ENCODE measurements at places on chromosomes 2 and 18.
A peak's percentile ranks its signal among the peaks of the same experiment; 100 is the strongest.

DNA sequence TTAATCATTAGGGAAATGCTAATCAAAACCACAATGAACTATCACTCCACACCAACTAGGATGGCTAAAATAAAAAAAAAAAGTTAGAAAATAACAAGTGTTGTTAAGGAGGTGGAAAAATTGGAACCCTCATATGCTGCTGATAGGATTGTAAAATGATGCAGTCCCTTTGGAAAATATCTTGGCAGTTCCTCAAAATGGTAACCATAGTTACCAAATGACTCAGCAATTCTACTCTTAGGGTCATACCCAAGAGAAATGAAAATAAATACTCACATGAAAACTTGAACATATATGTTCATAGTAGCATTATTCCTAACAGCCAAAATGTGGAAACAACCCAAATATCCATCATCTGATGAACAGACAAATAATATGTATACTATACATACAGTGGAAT lies 15.7 kb upstream of the ACVR2A start:
- DNase-seq = no peak

GRCh38 chr2:74199871-74200305 lies 1.5 kb downstream of the MTHFD2 start:
- DNase-seq = no peak

DNA sequence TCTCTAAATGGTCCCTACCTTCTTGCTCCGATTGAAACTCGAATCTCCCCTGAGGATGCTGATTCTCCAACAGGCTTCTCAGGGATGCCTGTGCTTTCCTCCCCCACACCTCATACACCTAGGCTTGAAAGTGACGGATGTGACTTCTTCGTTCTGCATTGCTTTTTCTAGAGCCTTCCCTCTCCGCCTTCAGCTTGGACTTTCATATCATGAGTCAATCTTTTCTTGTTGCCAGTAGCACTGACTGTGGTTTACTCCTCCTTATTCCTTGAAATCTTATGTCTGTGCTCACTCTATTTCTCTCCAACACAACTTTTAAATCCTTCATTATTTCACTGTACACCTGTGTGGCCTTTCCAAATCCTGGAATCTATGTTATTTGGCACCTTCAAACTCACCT lies 451.4 kb downstream of the TMX3 start:
- no peak for DNase-seq

GRCh38 chr2:158782616-158783015 lies 12.5 kb upstream of the DAPL1 start:
- no peak for DNase-seq

- no peak for DNase-seq
Measured at GRCh38 chr2:30433541-30434299, 13.3 kb upstream of the LCLAT1 start.

GRCh38 chr18:51346404-51346803 lies 148.9 kb upstream of the MEX3C start:
- DNase-seq = no peak

DNA sequence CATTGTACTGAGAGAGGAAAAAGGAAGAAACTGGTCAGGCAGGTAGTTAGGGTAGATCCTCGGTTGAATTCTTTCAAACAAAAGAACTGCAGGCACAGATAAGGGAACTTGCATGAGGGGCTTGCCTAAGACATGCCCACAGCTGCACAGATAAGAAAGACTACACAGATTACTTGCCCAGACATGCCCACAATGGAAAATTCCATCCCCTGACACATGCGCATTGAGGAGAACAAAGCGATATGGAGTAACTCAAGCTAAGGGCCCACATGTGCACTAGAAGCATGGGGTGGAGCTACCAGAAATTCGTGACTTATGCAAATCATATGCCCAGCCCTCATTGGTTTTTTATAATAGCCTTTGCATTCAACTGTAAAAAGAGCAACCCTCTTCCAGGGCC lies 181.3 kb upstream of the ZNF521 start:
- DNase-seq = no peak

GRCh38 chr2:32264422-32265105 lies at the start of gene NLRC4:
Gene NLRC4 (minus strand): TSS chr2:32264886. CDS start chr2:32256775, 8,111 bp downstream.
- no peak for DNase-seq

DNA sequence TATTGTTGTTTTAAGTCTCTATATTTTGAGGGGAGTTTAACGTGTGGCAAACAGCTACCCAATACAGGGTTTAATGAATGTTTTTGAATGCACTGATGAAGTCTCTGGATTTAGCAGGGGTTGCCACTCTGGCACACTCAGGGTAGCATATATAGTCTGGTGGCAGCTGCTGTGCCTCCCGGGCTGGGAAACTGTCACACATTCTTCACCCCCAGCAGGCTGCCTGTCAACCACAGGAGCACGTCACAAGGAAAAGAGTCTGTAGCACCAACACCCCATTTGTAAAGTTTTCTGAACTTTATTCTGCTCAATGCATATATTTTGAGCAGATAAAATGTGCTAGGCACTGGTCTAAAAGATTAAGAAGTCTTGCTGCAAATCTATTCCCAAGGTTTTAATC lies 39.3 kb downstream of the NGEF start:
- no peak for DNase-seq

DNA sequence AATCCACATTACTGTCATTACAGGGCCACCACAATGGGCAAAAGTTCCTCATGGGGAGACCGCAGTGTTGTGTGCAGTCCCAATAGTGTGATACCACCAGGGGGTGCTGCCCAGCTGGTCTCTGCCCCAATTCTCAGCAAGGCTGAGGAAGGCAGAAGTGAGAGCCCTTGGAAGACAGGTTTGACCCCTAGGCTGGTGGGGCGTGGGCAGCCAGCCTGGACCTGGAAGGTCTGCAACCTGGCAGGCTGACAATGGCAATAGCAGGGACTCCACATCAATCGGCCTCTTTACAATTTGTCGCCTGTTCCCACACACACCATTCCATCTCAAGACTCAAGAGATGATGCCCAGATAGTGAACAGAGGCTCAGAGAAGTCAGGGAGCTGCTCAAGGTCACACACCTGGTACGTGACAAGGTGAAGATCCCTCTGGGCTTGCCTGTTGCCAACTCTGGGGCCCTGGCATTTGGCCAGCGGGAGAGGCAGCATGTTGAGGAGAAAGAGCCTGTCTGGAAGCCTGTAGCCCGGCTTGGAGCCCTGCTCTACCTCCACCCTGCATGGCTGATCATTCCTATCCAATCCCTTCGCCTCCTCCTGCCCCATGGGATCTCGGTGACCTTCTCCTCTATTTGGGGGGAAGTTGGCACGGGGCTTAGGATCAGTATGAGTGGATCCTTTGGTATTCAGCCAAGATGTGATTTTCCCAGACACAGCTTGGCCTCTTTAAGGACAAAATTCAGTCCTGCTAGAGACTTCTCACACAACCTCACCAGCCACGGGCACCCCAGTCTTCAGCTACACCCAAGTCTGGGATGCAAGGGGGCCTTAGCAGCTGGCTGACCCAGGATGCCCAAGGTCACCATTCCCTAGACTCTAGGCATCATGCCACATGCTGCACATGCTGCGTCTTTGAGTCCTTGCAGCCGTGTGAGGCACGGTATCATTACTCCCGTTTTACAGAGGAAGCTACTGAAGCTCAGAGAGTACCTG lies 2.9 kb upstream of the ATOH8 start:
- peak; percentile 17 for DNase-seq

GRCh38 chr2:8298783-8299182 lies 383.1 kb upstream of the ID2 start:
- DNase-seq = no peak

- no peak for DNase-seq
Measured at GRCh38 chr2:74499940-74500577, 656 bp upstream of the LBX2 start.

- no peak for DNase-seq
Measured at GRCh38 chr18:23239350-23239692, 104.0 kb downstream of the CABLES1 start.

DNA sequence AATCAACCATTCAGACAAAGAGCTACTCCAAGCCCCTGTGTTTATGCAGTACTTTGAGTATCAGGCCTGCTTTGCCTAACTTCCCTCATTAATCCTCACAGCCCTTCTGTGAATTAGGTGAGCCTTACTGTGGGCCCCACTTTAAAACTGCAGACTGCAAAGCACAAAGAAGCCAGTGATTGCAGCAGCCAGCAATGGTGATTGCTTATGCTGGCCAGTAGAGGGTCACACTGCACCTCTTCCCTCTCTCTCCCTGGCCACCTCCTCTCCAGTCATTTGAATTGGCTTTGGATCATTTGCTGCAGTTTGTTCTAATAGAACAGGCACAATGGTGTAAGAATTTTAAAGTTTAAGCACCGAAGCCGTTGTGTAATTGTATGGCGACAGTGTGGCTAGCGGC lies 229.9 kb downstream of the AGPS start:
- no peak for DNase-seq

GRCh38 chr2:105143467-105144151 lies 97.9 kb upstream of the GPR45 start:
- no peak for DNase-seq

- DNase-seq = no peak
Measured at GRCh38 chr18:12839057-12839525, 44.9 kb downstream of the PTPN2 start.

GRCh38 chr2:159753797-159754196 lies 41.5 kb downstream of the MARCHF7 start:
- DNase-seq = no peak

DNA sequence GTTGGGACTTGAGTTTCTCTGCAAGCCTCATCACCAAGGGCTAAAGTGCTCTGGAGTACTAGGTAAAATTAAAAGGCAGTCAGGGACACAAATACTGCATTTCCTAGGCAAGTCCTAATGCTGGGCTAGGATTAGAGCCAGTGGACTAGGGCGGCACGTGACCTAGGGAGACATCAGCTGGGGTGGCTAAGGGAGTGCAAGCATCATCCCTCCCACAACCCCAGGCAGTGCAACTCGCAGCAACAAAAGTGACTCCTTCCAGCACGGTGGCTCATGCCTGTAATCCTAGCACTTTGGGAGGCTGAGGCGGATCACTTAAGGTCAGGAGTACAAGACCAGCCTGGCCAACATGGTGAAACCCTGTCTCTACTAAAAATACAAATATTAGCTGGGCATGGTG lies 30.7 kb upstream of the UPP2 start:
- no peak for DNase-seq

- DNase-seq = no peak
Measured at GRCh38 chr2:120539937-120540718, 194.2 kb downstream of the INHBB start.

DNA sequence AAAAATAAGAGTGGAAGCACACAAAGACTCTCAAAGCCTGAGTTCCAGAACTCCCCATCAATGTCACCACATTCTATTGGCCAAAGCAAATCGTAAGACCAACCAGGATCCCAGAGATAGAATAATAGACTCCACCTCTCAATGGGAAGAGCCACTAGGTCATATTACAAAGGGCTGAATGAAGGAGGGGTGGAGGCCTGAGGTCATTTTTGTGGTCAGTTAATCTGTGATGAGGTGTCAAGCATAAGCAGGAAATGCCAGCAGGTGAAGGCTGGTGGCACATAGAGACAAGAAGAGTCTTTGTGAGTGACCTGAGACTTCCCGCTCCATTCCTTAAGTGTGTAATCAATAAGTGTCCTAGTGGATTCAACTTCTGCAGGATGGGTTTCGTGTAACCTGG lies 144.3 kb downstream of the TFCP2L1 start:
- no peak for DNase-seq

- DNase-seq = no peak
Measured at GRCh38 chr2:28729698-28730097, 21.9 kb upstream of the PPP1CB start.

- DNase-seq = no peak
Measured at GRCh38 chr18:58337686-58338085, 291.2 kb downstream of the ALPK2 start.

DNA sequence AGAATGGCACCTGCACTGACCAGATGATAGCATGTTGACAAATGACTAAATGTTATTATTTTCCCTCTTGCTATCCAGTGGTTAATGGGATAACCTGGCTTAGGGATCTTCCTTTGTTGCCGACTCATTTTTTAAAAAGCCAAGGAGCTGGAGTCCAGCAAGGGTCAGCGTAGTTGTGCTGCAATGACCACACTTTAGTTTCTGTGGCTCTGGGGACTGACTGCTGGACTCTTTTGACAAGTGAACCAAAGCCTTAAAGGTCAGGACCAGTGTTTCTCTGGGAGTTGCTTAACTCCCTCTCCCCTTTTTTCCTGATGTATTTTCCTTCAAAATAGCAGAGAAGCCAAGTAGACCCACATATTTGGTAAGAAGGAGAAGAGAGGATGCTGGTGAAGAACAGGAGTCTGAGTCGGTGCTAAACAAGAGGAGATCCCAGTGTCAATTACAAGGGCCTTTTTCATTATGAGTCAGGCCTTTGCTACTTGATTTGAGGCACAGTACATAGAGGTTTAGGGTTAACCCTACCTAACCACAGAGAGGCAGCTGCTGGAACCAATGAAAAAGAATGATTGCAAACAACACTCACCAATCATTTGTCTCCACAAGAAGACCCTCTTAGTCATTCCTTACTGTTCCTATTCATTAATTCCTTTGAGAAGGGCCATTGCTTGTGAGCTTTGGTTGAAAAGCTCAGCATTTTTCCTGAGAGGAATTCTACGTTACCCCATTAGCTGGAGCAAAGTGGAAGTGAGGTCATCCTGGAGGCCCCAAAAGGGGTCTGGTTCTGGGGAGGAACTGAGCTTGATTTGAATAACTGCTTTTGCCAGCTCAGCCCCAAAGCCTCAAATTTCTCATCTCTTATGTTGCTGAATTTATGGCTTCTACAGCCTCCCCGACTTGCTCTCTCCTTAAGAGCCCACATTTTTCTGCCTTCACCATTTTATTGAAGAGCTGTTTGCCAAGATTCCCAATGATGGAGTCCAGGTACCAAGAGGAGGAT lies 137.6 kb upstream of the HNMT start:
- DNase-seq = no peak

GRCh38 chr2:159128191-159128590 lies 158.3 kb downstream of the WDSUB1 start:
- no peak for DNase-seq

DNA sequence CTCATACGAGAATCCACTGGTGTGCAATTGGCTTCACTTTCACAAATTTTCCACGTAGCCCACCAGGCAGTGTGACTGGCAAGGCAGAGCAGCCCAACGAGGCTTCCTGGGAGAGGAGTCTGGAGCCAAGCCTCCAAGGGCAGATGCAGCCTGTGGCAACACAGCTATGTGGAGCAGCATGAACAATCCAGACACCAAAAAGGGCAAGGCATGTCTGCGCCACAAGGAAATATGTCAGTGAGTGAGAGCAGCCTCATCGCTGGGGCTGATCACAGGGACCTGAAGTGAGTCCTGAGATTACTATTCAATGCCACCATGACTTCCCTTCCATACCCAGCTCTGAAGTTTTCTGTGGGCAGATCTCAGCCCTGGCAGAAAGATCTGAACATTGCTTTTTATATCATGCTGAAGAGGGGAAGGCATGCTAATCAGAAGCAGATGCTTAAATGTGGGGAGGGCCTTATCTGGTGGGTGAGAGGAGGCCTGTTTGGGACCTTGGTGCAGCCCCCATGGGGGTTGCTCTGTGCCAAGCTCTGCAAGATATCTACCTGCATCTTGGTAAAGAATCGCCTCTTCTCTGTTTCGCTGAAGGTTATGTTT lies 40.0 kb upstream of the PUM2 start:
- no peak for DNase-seq

DNA sequence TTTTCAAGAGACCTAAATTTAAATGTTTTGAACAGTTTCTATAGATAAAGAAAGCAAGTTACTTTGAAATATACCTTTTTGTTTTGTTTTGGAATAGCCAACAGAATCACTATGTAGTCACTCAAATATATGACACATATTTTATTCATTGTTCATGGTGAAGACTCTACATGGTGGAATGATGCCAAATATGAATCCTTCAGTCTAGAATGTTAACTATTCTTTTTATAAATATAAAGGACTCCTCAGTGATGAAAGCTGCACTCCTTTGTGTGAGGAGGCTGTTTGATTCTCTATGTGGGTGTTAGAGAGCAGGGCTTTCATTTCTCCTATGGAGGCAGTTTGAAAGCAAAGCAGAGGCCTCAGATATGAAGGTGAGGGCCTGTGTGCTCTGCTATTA lies 396.4 kb upstream of the LRRTM1 start:
- no peak for DNase-seq
